Muscle of leg (tissue), 16 donors: ENCODE measurements at places on chromosomes 2 and 18. TPM values are rescaled to one million over a fixed set of nuclear protein-coding genes. Genes with fewer than 3 reads are reported as not detected.

DNA sequence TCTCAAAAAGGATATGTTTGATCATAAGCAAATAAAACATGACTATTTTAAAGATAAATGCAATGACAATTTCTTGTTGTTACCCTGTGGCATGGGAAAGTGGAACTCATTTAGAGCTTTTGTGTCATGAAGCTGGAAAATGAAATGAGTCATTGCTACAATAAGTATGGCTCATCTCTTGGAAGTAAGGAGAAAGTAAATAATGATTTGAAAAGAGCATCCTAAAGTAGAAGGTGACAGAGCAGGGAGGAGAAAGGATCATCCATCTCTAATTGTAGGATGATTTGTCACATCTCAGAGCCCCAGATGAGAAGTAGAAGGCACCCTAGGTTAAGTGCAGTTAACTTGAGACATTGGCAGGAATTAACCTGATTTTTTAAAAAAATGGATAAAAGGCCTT, 200.5 kb downstream of the CPS1 start:
- no peak for DNase-seq

GRCh38 chr18:56142001-56142400, 496.4 kb downstream of the TXNL1 start:
- no peak for DNase-seq

DNA sequence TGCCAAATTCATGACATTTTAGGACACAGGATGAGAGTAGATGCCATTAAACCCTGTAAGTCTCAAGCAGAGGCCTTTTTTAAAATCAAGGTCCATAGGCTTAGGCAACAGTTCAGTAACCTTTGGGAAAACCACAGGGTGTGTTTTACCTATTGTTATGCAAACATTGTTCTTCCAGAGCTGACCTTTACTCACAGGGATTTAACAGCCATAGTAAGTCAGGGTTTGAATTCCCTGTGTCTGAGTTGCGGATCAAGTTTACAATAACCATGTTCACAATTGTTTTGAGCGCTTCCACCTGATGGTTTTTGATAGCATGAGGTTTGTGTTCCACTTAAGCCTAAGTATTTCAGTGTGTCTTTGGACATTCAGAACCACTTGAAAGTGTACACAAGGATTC, 160.1 kb upstream of the BOD1L2 start:
- no peak for DNase-seq

DNA sequence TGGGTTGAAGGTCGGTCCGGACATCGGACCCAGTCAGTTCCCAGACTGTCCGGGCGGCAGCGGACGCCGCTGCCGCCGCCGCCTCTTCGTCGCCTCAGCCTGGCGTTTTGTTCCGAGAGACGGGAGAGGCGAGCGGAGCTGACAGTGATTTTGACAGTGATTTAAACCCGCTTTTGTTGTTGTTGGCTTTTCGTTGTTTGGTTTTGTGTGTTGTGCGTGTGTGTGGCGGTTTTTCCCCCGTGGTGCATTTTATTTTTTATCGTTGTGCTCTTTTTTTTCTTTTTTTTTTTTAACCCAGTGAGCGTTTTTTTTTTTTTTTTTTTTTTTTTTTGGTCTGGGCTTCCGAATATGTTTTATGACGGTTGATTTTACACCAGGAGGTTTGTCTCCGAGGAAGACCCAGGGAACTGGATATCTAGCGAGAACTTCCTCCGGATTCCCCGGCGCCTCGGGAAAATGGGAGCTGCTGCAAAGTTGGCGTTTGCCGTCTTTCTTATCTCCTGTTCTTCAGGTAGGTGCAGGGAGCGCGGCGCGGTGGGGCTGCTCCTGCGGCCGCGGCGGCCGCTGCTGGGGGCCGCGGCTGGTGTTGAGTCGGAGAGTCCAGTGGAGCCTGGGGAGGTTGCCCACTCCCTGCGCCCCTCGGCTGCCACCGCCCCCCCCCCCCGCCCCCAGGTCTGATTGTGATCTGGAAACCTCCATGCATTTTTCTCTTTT, at the start of gene ACVR2A:
ACVR2A (plus strand) TSS at position 333 of the 714 bp plus-strand sequence; CDS start at position 457, 124 bp downstream.
- DNase-seq: peak; percentile 81

- DNase-seq: no peak
Measured at GRCh38 chr2:100741880-100742276, 78.1 kb upstream of the NPAS2 start.

GRCh38 chr2:218952160-218952559, 7.3 kb upstream of the CDK5R2 start:
- DNase-seq: no peak

DNA sequence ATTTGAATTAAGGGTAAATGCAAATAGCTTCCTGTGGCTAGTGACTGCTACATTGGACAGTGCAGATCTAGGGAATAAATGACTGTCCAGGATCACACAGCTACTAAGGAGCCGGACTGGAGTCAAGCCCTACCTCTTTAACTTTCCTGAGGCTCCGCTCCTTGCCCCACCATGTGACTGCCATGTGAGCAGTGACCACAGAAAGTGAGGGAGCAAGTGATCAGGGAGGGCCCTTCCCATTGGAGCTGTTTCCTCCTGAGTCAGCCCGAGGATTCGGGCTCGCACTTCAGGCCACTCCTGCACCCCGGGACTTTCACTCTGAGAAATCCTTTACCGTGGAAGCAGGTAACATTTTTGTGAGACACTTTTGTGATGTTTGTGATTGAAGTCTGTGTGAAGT, 198.0 kb downstream of the ANKRD30B start:
- DNase-seq: no peak

DNA sequence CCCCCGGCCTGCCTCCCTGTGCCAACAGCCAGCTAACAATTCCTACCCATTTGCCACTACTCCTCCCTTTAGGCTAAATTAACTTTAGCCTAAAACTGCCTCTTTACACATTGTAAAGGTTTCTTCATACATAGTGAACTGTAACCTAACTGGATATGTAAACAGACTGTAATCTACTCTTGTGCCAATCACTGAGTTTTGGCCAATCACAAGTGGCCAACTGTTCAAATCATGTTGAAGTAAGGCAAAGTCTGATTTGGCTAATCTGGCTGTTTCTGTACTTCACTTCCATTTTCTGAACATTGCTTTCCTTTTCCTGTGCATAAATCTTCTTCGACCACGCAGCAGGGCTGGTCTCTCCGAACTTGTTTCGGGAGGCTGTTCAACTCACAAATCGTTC, 103.6 kb upstream of the LYPD6 start:
- DNase-seq: no peak

GRCh38 chr2:197673606-197674005, 1.8 kb downstream of the RFTN2 start:
- peak; percentile 28 for DNase-seq

DNA sequence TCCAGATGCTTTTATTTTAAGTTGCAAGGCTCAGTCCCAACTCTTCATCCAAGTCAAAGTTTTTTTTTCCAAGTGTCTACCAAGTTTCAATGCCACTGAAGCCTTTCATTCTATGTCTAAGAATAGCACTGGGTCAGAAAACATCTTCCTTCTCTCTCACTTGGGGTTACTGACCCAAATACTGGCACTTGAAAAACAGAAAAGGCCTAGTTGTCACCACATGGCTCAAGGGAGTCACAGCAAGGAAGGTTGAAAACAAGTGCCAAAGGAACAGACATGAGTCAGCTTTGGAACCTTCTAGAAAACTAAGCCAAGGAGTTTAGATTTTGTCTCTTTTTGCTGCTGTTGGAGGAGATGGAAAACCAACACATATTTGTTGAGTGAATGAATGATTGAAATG, 146.5 kb downstream of the COPS8 start:
- DNase-seq: no peak

- no peak for DNase-seq
Measured at GRCh38 chr2:34736482-34736881, 1137.4 kb upstream of the FAM98A start.

GRCh38 chr2:175836361-175836760, 165.7 kb downstream of the LNPK start:
- DNase-seq: peak; percentile 21

DNA sequence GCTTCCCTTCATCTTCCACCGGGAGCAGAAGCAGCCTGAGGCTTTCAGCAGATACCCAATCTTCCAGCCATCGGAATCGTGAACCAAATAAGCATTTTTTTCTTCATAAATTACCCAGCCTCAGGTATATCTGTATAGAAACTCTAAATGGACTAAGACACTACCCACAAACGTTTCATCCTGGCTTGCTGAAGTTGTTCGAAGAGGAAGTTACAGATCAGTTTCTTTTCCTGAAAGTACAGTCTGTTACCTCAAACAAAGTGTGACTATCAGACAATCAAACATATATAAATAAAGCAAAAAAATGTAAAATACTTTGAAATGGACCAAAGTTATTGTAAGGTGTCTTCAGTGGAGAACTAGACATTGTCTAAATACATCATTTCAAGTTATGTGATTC, 97.9 kb downstream of the MREG start:
- DNase-seq: no peak

- no peak for DNase-seq
Measured at GRCh38 chr2:6654279-6654678, 211.4 kb downstream of the CMPK2 start.

- peak; percentile 56 for DNase-seq
Measured at GRCh38 chr2:12766421-12766879, 49.7 kb downstream of the TRIB2 start.

DNA sequence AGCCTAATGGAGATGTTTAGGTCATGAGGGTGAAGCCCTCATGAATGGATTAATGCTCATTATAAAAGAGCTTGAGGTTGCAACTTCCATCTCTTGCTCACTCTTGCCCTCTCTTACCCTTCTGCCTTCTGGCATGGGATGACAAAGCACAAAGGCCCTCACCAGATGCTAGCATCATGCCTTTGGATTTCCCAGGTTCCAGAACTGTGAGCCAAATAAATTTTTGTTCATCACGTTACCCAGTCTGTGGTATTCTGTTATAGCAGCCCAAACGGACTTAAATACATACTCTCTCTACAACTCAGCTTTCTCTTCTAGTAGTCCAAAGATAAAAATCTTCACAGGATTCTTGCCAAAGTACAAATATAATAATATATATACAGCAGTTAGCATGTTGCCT, 75.8 kb downstream of the LNPK start:
- no peak for DNase-seq

- DNase-seq: no peak
Measured at GRCh38 chr2:162125138-162125537, 26.9 kb downstream of the GCG start.

DNA sequence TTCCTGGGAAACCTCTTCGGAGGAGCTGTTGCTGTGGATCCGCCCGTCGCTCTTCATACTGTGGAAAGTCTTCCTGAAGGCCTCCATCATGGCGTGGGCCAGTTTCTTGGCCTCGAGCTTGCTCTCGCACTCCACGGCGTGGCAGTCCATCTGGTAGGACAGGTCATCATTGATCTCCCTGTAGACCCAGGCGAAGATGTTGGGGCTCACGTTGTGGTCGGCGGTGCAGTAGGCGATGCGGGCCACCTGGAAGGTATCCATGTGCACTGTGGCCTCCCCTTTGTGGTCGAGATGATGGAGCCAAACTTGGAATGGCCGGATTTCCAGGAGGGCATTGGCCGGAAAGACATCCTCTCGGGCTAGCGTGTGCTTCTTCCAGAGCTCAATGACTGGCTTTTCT, 245.4 kb downstream of the PID1 start:
- DNase-seq: no peak

GRCh38 chr2:201363857-201364560, 6.9 kb upstream of the FLACC1 start:
- DNase-seq: no peak

- DNase-seq: no peak
Measured at GRCh38 chr2:166418853-166419615, 43.3 kb upstream of the SCN9A start.

GRCh38 chr2:236291476-236291875, 27.3 kb upstream of the ASB18 start:
- no peak for DNase-seq

GRCh38 chr2:46143429-46144132, 153.6 kb upstream of the EPAS1 start:
- DNase-seq: no peak

- DNase-seq: peak; percentile 68
Measured at GRCh38 chr2:37635504-37636380, 35.7 kb downstream of the CDC42EP3 start.

- peak; percentile 76 for DNase-seq
Measured at GRCh38 chr2:240913810-240914644, 7.9 kb downstream of the CROCC2 start.

DNA sequence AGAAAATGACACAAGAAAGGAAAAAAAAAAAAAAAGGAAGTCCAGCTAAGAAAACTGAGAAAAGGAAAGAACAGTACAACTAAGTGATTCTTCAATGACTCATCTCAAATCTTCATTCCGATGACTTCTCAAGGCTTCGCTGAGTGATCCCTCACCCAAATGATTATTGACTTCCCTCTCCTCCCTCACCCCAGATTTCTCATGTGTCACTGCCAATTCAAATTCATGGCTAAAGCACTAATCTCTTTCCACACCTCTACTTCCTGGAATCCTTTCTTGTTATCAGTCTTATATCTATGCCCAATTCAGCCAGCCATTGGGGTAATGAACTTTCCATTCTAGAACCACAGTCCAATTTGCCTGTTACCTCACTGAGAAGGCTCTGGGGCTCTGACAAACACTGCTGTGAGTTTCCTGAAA, 7.2 kb upstream of the ABCB11 start:
- peak; percentile 13 for DNase-seq

DNA sequence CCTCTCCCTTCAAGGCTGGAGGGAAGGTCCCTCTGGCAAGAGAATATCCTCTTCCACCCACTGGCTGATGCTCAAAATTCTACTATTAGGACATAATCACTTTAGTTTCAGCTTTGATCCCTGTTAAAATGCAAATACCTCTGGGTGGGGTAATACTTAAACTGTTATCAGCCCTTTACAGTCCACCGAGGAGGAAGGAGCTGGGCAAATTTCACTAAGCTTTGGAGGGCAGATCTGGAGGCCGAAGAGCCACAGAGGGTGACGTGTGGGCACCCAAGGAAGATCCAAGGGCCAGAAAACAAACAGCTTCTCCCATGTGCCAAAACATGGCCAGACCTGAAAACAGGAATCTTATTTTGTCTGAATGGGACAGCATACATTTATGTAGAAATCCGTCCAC, 74.6 kb upstream of the BCL11A start:
- DNase-seq: no peak

MALL gene
- 6.3 TPM for total RNA-seq

KCNS3 gene
- 6.6 TPM for total RNA-seq

SLC23A3 gene
- total RNA-seq: 1.5 TPM

ALLC gene
- total RNA-seq: 0.09 TPM

FOXI3 gene
- total RNA-seq: not detected

ALPP gene
- 0.09 TPM for total RNA-seq

MAL gene
- 2.4 TPM for total RNA-seq

C2orf15 gene
- total RNA-seq: 0.04 TPM

PCARE gene
- total RNA-seq: 0.09 TPM

HOXD13 gene
- 0.31 TPM for total RNA-seq
